Activated CD4-positive, alpha-beta T cell treated with anti-CD3 and anti-CD28 coated beads, Interleukin-2, Interleukin-6, amounts not matched to agents 100 ng/mL and 50 ng/mL, durations not matched to agents 16 hours and 8 hours (primary cell): ENCODE measurements at places on chromosomes 16 and 17.

DNA sequence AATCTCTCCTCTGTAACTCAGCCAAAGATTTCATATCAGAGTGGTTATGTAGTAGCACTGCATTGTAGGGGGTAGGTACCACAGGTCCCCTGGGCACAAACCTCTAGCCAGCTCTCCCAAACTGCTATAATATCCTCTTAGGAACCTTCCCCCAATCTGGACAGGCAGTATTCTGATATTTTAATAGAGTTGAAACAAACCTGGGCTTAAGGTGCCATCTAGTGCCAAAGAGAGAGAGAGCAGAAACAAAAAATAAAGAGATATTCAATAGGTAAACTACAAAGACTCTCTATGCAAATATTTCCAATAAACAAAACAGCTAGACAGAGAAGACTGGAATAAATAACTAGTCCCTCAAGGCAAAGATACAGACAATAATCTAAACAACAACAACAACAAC, 1070.0 kb downstream of the CDH11 start:
- DNase-seq, result no peak

DNA sequence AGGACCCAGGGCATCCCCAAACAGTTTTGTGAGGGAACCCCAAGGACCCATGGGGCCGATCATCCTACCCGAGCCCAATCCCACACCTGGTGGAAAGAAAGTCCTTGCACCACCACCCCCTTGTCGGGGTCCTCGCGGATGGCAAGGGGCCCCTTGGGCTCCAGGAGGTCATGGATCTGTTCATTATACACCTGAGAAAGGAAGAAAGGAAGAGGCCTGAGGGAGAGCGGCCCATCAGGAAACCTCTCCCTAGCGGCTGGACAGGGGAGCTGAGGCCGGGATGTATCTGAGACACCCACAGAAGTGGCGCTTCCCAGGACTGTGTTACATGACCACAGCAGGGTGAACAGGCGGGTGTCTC, 12.8 kb downstream of the KIF18B start:
- DNase-seq, result no peak

GRCh38 chr16:14011001-14011400, 60.1 kb upstream of the MRTFB start:
- no peak for DNase-seq

GRCh38 chr16:17365591-17366298, 105.0 kb downstream of the XYLT1 start:
- DNase-seq, result no peak

DNA sequence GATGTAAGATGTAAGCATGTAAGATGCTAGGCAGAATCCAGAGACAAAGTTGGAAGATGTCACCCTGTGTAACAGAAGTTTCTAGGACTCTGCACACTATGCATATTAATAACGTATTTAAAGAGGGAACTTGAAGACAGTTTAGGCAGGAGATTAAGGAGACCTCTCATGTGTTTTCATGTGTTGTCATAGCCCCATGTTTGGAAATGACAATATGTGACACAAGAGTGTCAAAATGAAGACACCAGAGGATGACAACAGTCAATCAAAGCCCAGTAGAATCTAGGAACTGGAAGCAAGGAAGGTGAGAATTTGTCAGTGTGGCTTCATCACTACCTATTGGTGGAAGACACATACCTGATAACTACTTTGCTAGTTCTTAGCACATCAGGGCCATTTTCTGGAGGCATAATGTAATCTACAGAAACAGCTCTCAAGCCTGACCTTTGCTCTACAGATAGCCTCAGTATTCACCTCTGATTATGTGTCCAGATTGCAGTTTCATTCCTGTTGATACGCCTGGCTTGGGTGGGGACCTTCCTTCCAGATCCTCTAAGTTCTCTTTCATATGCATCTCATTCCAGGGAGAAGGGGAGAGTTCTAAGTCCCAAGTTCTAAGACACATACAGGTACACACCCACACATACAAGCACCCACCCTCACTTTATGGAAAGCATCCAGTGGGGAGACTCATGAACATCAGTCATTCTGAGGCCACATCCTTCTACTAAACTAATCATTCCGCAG, 26.3 kb downstream of the PMP22 start:
- no peak for DNase-seq

GRCh38 chr17:50582741-50583140, 22.2 kb downstream of the CACNA1G start:
- no peak for DNase-seq

- DNase-seq, result no peak
Measured at GRCh38 chr16:17989255-17989654, 347.3 kb downstream of the NPIPA8 start.

DNA sequence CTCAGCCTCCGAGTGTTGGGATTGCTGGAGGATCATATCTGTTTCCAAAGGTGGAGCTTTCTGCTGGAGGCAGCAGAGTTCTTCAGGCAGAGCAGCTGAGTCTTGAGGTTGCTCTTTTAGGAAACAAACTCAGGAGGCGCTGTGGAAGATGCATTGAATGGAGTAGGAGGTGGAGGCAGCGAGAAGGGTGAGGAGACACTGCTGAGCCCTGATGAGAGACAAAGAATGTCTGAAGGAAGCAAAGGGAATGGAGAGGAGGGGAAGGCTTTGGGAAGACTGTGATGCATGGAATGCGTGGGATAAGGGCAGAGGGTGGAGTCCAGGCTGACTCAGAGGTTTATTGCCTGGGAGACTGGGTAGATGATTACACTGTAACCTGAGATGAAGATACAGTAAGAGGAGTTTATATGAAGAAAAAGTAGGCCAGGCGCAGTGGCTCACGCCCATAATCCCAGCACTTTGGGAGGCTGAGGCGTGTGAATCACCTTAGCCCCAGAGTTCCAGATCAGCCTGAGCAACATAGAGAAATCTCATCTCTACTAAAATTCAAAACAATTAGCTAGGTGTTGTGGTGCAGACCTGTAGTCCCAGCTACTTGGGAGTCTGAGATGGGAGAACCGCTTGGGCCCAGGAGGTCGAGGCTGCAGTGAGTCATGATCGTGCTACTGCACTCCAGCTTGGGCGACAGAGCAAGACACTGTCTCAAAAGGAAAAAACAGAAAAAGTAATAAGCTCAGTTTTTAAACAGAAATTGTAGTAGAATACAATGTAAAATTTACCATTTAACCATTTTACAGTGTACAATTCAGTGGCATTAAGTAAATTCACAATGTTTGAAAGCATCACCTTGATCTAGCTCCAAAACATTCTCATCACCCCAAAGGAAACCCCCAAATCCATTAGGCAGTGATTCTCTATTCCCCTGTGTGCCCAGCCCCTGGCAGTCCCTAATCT, 17.8 kb upstream of the TMEM219 start:
- DNase-seq, result no peak

- no peak for DNase-seq
Measured at GRCh38 chr17:72150632-72151460, 30.0 kb downstream of the SOX9 start.

DNA sequence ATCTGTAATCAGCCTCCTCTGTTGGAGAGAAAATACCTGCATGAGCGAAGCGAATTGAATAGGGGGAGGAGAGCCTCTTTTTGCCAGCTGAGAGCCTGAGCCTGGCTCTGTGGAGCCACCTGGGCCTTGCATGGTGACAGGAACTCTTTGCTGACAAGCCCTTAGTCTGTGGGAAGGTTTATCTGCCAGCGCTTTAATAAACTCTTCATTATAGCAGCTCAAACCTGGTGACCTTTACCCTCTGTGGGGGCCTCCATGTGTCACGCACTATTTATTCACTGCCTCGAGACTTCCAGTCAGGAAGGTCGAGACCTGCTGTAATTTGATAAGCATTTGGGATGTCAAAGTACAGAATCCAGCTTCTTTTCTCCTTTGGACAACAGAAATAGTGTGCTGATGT, 282.6 kb downstream of the CBLN1 start:
- no peak for DNase-seq

- no peak for DNase-seq
Measured at GRCh38 chr17:75341784-75342486, 52.7 kb upstream of the SLC25A19 start.

DNA sequence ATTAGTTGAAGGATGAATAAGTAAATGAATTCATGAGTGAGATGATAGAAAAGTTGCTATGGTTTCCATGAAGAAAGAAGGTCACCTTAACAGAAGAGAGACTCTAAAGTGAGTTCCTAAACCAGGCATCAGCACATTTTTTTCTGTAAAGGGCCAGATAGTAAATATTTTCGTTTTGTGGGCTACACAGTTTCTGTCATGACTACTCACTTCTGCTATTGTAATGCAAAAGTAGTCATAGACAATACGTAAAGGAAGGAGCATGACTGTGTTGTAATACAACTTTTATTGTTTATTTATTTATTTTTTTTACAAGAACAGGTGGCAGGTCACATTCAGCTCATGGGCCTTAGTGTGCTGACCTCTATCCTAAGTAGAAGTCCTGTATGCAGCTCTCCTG, 426.1 kb upstream of the DYNLRB2 start:
- DNase-seq, result no peak

GRCh38 chr17:350706-351448, 1.7 kb downstream of the RPH3AL start:
- no peak for DNase-seq

DNA sequence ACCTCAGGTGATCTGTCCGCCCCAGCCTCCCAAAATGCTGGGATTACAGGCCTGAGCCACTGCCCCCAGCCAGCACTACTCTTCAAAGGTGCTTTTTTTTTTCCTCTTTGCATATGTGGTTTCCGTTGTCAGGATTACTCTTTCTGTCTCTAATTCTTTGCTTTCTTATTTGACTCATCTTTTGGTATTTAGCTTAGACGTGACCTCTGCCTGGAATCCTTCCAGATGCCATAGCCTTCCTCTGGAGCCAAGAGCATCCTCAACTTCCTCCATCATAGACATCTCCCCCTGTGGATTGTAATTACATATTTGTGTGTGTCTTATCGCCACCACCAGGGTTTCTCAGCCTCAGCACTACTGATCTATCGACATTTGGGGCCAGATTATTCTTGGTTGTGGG, 84.4 kb upstream of the XYLT1 start:
- DNase-seq, result no peak

- no peak for DNase-seq
Measured at GRCh38 chr16:57001026-57001679, 11.8 kb downstream of the NLRC5 start.

- DNase-seq, result peak; percentile 11
Measured at GRCh38 chr16:50667497-50668367, 13.4 kb downstream of the SNX20 start.

DNA sequence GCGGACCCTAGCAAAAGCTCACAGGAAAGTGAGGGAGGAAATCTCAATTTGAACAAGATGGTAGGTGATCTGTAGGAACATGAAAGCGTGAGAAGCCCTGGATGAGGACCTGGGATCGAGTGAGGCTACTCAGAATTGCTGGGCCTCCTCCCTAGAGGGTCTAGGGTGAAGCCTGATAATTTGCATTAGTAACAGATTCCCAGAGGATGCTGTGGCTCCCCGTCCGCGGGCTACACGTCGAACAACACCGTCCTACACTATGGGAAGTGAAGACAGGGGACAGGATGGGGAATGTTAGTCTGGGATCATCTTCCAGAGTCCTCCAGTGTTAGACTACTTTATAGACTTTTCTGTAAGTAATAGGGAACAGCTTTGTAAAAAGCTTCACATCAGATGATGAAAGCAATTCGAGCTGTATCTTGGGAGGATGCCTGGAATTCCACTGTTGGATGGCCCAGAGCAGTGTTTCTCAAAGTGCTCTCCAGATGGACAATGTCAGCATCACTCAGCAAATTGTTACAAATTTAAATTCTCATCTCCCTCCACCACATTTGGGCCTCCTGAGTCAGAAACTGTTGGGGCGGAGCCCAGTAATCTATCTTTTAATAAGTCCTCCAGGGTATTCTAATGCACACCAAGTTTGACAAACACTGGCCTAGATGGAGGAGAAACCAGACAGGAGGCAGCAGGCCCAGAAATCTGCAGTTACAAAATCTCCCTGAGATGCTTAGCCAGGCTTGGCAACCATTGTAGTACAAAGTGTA, 6.5 kb downstream of the FNDC8 start:
- DNase-seq, result no peak

DNA sequence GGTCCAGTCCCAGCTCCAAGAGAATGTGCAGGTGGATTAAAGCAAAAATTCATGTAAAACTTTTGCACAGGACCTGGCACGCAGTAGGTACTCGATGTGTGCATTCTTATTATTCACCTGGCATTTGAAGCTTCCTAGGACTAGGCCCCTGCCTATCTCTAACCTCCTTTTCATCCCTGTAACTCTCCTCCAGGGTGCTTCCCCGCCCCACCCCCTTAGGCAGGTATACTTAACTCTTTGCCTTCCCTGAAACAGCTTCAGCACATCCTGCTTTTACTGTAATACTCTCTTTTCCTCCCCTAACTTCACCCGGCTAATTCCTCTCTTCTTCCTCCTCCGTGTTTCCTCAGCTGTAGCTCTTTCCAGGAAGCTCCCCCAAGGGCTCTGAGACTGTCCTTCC, 54.8 kb downstream of the CDK5R1 start:
- DNase-seq, result no peak

DNA sequence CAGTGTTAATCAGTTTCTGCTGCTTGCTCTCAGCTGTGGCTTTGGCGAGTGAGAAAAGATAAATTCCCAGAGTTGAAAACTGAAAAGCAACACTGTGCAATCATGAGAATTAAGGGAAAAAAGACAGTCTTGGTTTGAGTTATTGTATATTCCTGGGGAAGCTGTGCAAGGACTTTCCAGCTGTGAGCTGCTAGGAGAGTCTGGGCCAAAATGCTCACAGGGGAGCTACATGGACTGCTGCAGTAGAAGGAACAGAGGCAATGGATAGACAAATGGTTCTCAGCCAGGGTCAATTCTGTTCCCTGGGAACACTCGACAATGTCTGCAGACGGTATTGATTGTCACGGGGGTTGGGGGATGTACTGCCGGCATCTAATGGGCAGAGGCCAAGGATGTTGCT, 102.0 kb upstream of the ADAMTS18 start:
- DNase-seq, result no peak

GRCh38 chr17:50354776-50355175, 8.8 kb downstream of the XYLT2 start:
- DNase-seq, result no peak

DNA sequence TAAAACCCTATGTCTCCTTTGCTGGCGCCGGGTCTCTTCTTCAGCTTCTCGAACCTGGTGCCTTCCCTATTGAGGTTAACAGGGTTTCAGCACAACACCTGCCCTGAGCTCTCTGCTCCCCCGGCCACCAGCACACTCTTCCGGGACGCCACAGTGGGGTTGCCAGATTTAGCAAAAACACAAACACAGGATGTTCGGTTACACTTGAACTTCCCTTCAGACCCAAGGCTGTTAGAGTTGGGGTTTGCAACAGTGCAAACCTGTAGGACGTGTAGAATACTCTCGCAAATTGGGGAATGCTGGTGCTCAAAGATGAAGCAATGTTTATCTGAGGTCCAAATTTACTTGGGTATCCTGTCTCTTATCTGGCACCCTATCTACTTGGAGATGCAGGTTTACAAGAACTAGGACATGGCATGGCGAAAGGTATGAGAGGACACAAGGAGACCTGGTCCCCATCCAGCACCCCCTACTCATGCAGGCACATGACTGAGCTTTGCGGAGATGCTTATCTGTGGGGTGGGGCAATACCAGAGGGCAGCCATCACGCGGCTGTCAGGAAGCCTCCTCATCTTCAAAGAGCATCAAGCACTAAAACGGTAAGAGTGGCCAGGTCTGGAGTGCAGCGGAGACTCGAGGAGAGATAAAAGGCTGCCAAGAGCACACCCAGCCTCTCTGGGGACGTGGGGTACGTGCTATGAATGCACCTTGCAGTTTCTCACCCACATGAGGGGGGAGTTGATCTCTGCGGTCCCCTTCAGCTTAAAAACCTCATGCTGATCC, 52.8 kb downstream of the SDK2 start:
- peak; percentile 58 for DNase-seq

- no peak for DNase-seq
Measured at GRCh38 chr17:17782523-17783115, 54.2 kb downstream of the SREBF1 start.
